Keratinocyte (primary cell): ENCODE measurements at places on chromosomes 16 and 17. TPM values are rescaled to one million over a fixed set of nuclear protein-coding genes. Genes with fewer than 3 reads are reported as not detected.

DNA sequence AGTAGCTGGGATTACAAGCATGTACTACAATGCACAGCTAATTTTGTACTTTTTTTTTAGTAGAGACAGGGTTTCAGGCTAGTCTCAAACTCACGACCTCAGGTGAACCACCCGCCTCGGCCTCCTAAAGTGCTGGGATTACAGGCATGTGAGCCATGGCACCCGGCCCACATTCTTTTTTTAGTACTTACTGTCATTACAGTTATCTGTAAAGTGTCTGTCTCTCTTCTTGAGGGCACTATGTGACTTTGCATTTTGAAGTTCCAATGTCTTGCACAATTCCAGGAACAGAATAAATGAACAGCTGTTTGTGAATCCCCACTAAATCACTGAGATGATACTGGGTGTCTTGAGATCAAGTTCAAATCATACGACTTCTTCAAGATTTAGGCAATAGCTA, 1540.3 kb downstream of the CDH11 start:
- no peaks in the 10 kb centered on the region for H3K36me3 ChIP-seq
- no peak overlapping the region for H3K4me3 ChIP-seq
- DNase-seq: no peak
- H3K4me1 ChIP-seq: no peaks in the 10 kb centered on the region

GRCh38 chr17:520447-521182, 168.0 kb upstream of the RPH3AL start:
- H3K36me3 ChIP-seq: peaks cover 19% of the 10 kb centered on the region
- H3K27ac ChIP-seq: no peak overlapping the region
- H3K4me3 ChIP-seq: no peak overlapping the region
- H3K27me3 ChIP-seq: no peaks in the 10 kb centered on the region
- H3K4me1 ChIP-seq: no peaks in the 10 kb centered on the region

- no peak overlapping the region for H3K27ac ChIP-seq
- H3K27me3 ChIP-seq: no peaks in the 10 kb centered on the region
- H3K4me1 ChIP-seq: peaks cover 11% of the 10 kb centered on the region
- no peak overlapping the region for H3K4me3 ChIP-seq
- H3K36me3 ChIP-seq: no peaks in the 10 kb centered on the region
Measured at GRCh38 chr16:85216522-85217375, 104.5 kb upstream of the CIBAR2 start.

DNA sequence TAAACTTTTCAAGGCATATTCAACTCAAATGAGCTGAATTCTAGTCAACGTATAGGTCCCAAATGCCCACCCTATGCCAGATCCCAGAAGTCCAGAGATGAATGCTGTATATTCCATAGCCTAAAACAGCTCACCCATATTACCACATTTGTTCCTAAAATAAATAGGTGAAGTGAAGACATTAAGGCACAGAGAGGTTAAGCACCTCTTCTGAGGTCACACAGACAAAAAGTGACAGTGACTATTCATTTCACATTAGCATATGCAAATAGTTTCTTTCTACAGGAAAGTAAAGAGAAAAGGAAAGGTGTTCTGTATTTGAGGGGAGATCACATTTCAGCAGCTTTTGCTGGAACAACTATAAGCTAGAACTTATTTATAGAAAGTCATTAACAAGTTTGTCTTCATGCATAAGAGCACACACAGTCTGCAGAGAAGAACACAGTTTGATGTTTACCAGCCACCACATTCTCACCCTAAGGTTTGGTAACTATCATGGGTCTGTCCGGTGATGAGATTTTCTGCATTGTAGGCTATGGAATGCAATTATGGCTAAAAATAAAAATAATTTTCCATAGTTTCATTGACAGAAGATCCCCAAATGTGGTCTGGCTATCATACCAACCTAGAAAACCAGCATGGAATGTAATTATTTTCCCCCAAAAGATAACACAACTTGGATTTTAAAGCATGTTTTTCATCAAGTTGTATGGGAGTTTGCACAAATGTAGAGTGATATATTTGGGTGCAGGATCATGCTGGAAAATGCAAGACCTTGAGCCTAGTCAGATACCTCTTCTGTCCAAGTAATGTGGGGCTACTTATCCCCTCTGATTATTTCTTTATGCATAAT, 402.1 kb downstream of the UTP18 start:
- DNase-seq: no peak
- H3K36me3 ChIP-seq: no peaks in the 10 kb centered on the region
- H3K27ac ChIP-seq: no peak overlapping the region
- H3K27me3 ChIP-seq: no peaks in the 10 kb centered on the region
- peaks cover 2% of the 10 kb centered on the region for H3K4me1 ChIP-seq

- no peak overlapping the region for H3K27ac ChIP-seq
- no peaks in the 10 kb centered on the region for H3K36me3 ChIP-seq
- no peak overlapping the region for H3K4me3 ChIP-seq
- no peaks in the 10 kb centered on the region for H3K27me3 ChIP-seq
- DNase-seq: no peak
Measured at GRCh38 chr17:76254275-76254674, 10.9 kb upstream of the UBALD2 start.

DNA sequence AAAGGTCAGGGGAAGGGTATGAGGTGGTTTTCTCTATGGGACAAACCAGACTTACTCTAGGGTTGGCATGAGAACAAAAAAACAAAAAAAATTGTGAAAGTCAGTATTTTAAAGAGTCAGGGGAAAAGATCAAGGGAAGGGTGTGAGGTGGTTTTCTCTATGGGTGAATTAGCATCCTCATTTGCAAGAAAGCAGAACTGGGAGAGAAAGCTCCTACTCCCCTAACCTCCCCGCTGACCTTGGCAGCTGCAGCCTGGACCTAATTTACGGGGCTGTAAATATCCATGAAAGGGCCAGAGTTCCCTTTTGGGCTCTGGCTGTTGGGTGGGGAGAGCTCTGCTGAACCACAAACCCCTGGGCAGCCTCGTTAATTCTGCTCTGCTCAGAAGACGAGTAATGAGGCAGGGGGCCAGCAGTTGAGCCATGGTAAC, 10.6 kb downstream of the RHBDL3 start:
- no peak for DNase-seq
- no peak overlapping the region for H3K4me3 ChIP-seq
- no peak overlapping the region for H3K27ac ChIP-seq
- H3K27me3 ChIP-seq: peaks cover 5% of the 10 kb centered on the region

- peaks cover 19% of the 10 kb centered on the region for H3K4me1 ChIP-seq
- DNase-seq: no peak
- H3K27ac ChIP-seq: no peak overlapping the region
- peaks cover 11% of the 10 kb centered on the region for H3K36me3 ChIP-seq
Measured at GRCh38 chr17:82545071-82545462, 25.5 kb downstream of the FOXK2 start.

GRCh38 chr16:11218604-11218962, 37.4 kb downstream of the SOCS1 start:
- DNase-seq: no peak
- no peak overlapping the region for H3K27ac ChIP-seq
- no peak overlapping the region for H3K4me3 ChIP-seq

- H3K36me3 ChIP-seq: no peaks in the 10 kb centered on the region
- H3K4me3 ChIP-seq: no peak overlapping the region
- no peaks in the 10 kb centered on the region for H3K27me3 ChIP-seq
- peaks cover 23% of the 10 kb centered on the region for H3K4me1 ChIP-seq
- H3K27ac ChIP-seq: no peak overlapping the region
Measured at GRCh38 chr16:27429981-27430441, 28.0 kb downstream of the IL21R start.

- no peaks in the 10 kb centered on the region for H3K27me3 ChIP-seq
- no peak overlapping the region for H3K27ac ChIP-seq
- H3K4me3 ChIP-seq: no peak overlapping the region
- no peak for DNase-seq
- no peaks in the 10 kb centered on the region for H3K36me3 ChIP-seq
Measured at GRCh38 chr16:75005697-75006096, 6.9 kb downstream of the ZNRF1 start.

DNA sequence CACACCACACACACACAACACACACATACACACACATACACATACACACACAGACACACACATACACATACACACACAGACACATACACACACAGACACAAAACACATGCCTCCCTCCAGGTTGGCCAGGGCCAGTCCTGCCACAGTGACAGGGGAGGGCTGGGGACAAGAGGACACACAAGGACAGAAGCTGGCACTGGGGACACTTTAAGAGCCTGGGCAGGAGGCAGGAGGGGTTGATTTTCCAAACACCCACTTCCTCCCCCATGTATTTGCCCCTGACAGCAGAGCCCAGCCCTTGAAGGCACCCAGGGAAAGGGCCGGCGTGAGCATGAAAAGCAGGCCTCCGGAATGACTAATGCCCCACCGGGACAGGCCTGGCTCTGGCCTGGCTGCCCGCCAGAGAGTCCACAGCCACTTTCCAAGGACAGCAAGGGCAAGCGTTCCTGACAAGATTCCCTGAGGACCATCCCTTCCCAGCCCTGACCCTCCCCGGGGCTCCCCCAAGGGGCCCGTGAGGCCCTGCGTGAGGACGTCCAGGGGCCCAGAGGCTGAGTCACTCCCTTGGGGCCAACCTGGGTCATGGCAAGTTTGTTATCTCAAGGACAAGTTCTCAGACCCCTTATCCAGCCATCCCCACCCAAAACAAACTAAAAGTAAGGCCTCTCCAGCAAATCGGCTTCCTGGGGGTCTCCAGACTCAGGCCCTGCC, 235.6 kb downstream of the ZNF423 start:
- H3K4me1 ChIP-seq: no peaks in the 10 kb centered on the region
- H3K27ac ChIP-seq: no peak overlapping the region
- H3K4me3 ChIP-seq: no peak overlapping the region
- H3K36me3 ChIP-seq: no peaks in the 10 kb centered on the region

GRCh38 chr16:89219365-89219764, 1.9 kb downstream of the ZNF778 start:
- no peak for DNase-seq
- H3K27ac ChIP-seq: no peak overlapping the region
- H3K4me3 ChIP-seq: no peak overlapping the region

DNA sequence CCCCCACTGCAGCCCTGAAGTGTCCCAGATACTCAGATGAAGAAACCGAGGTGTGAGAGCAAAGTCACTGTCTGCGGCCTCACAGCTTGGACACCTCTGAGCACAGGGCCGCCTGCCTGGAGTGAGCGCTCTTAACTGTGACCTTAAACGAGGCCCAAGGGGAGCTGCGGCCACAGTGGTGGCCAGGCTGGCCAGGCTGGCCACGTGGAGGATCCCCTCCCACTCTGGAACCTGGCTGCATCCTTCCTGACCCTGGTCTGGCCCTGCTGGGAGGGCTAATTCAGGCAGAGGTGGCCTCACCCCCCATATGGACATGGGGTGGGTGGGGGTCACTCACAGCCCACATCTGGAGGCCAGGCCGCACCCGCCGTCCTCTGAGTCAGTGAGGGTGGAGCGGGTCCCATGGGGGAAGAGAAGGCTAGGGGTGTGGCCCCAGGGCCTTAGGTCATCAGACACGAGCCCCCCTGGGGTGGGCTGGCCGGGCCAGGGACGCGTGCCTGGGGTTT, 6.6 kb downstream of the VASN start:
- H3K27me3 ChIP-seq: no peaks in the 10 kb centered on the region
- no peak for DNase-seq

- H3K4me1 ChIP-seq: peaks cover 56% of the 10 kb centered on the region
- peak overlapping the region; percentile 70 for H3K27ac ChIP-seq
- H3K36me3 ChIP-seq: no peaks in the 10 kb centered on the region
- no peak for DNase-seq
- H3K27me3 ChIP-seq: no peaks in the 10 kb centered on the region
Measured at GRCh38 chr17:17922070-17922614, 50.1 kb downstream of the TOM1L2 start.

- H3K4me3 ChIP-seq: no peak overlapping the region
- no peak overlapping the region for H3K27ac ChIP-seq
- H3K27me3 ChIP-seq: no peaks in the 10 kb centered on the region
- peaks cover 40% of the 10 kb centered on the region for H3K36me3 ChIP-seq
- no peak for DNase-seq
Measured at GRCh38 chr17:77151186-77151585, 10.4 kb downstream of the SEC14L1 start.

DNA sequence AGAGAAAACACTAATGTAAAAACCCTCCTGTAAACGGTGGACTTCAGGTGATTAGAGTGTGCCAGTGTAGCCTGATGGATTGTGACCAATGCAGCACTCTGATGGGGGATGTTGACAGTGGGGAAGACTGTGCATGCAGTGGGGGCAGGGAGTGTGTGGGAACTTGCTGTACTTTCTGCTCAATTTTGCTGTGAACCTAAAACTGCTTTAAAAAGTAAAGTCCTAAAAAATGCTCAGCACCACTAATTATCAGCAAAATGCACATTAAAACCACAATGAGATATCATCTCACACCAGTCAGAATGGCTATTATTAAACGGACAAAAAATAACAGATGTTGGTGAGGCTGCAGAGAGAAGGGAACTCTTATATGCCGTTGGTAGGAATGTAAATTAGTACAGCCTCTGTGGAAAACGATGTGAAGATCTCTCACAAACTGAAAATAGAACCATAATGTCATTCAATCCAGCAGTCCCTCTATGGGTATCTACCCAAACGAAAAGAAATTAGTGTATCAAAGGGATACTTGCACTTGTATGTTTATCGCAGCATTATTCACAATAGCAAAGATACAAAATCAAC, 9.7 kb upstream of the ULK2 start:
- DNase-seq: no peak
- H3K4me3 ChIP-seq: no peak overlapping the region
- H3K27me3 ChIP-seq: peaks cover 4% of the 10 kb centered on the region
- no peak overlapping the region for H3K27ac ChIP-seq
- no peaks in the 10 kb centered on the region for H3K36me3 ChIP-seq

DNA sequence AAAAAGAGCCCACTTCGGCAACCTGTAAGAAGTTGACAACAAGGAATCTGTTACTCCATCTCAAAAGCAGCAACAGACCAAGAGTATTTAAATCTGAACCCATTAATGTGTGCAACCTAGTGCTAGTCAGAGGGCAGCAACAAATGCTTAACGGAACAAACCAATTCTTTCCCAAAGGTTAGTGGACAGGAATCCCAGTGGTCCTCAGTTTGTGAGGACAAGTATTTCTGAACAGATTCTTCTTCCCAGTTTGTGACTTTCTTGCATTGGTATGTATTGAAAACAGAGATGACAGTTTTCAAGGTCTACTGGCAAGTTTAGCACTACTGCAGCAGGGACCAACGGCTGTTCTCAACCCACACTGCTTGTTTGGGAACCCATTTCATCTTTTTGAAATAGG, 2.9 kb downstream of the RPL26 start:
- H3K36me3 ChIP-seq: peaks cover 35% of the 10 kb centered on the region
- peaks cover 49% of the 10 kb centered on the region for H3K4me1 ChIP-seq
- H3K4me3 ChIP-seq: peak overlapping the region; percentile 19
- H3K27me3 ChIP-seq: no peaks in the 10 kb centered on the region
- DNase-seq: no peak

The KRTAP9-2 gene
- polyA plus RNA-seq: not detected in 3 replicates

The ZNF624 gene
- polyA plus RNA-seq: 1.3 to 2.1 TPM (median 2.0 TPM) in 3 replicates

The TMEM88 gene
- polyA plus RNA-seq: 0.14 to 0.45 TPM (median 0.24 TPM) in 3 replicates

The KRT32 gene
- 0.03 TPM in 1 of 3 replicates, not detected in the others for polyA plus RNA-seq

The TPSG1 gene
- not detected in 3 replicates for polyA plus RNA-seq

The TNFSF12 gene
- polyA plus RNA-seq: 0.39 to 1.5 TPM (median 1.0 TPM) in 3 replicates

The HYDIN gene
- 0.41 to 0.62 TPM (median 0.49 TPM) in 3 replicates for polyA plus RNA-seq

The CACNA1H gene
- 0.05 to 0.06 TPM in 2 of 3 replicates, not detected in the other for polyA plus RNA-seq
